Thoracic aorta (tissue), 2 donors: ENCODE measurements at places on chromosomes 4 and X. TPM values are rescaled to one million over a fixed set of nuclear protein-coding genes. Genes with fewer than 3 reads are reported as not detected.

Gene GPC3
- 2.6 TPM for total RNA-seq

Gene GPRASP3
- 7.0 TPM for total RNA-seq

GRCh38 chr4:42142591-42142990 is 9.9 kb downstream of the BEND4 start:
- DNase-seq: no peak

GRCh38 chrX:86215260-86215659 is 67.0 kb downstream of the DACH2 start:
- no peak for DNase-seq

DNA sequence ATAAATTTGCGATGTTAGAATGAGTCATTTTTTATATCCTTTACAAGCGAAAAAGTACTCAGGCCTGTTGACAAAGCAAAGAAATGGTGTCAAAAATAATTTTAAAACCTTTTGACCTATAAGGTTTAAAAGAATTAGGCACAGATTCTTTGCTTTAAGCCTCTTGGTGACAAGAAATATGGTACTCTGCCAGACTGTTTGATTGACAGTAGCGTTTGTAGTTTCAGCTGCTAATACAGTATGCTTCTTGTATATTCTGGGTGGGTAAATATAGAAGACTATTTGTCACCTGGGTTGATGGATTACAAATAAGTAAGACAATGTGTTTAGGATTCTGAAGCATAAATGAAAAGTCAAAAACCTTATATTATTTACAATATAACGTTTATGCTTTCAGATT is 193.1 kb upstream of the PITX2 start:
- no peak for DNase-seq

GRCh38 chr4:173547889-173548288 is 17.9 kb upstream of the HAND2 start:
- DNase-seq: no peak

DNA sequence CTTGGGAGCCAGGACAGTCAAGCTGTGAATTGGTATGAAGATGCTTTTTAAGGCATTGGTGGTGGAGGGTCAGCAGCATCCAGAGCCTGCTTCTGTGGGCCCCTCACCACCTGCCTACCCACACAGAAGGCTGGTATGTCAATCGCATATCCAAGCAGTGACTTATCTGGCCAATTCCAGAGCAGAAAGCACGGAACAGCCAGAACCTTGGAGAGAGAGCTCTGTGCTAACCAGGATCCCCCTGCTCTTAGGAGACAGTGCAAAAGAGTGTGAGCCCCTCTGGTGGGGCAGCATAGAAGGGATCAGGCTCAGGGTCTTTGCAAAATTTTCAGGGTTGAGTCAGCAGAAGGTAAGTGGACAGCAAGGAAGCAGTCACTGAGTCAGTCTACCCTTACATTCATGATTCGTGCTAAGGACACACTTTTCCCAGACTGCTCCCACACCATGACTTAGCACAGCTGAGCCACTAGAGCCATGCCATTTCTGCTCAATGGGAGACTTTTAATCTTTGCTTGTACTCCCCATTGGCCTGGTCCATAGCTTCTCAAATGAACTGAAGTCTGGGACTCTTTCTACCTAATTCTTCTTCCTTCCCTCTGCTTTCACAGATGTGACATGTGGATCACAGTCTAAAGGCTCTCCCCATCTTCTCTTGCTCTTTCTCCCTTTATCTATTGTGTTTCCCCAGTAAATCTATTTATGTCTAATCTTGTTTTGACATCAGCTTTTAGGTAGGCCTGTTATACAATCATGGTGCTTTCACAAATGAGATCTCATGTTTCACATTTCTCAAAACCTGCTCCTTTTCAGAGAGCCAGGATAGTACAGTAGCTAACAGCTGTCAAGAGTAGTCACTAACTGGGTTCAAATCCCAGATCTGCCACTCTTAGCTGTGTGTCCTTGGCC is 20.0 kb downstream of the MORF4L2 start:
- DNase-seq: no peak

GRCh38 chrX:133249266-133250058 is 31.3 kb upstream of the TFDP3 start:
- DNase-seq: no peak

Gene TMEM144
- total RNA-seq: 22.6 TPM

- DNase-seq: no peak
Measured at GRCh38 chrX:67777148-67777547, 233.3 kb downstream of the AR start.

- no peak for DNase-seq
Measured at GRCh38 chr4:168696826-168697225, 200.0 kb downstream of the PALLD start.

- no peak for DNase-seq
Measured at GRCh38 chrX:147476008-147476407, 435.7 kb upstream of the FMR1 start.

GRCh38 chrX:74578137-74578536 is 36.3 kb downstream of the RLIM start:
- DNase-seq: no peak

Gene SPARCL1
- total RNA-seq: 1,225 TPM

Gene CT55
- not detected for total RNA-seq

Gene CSAG1
- not detected for total RNA-seq

DNA sequence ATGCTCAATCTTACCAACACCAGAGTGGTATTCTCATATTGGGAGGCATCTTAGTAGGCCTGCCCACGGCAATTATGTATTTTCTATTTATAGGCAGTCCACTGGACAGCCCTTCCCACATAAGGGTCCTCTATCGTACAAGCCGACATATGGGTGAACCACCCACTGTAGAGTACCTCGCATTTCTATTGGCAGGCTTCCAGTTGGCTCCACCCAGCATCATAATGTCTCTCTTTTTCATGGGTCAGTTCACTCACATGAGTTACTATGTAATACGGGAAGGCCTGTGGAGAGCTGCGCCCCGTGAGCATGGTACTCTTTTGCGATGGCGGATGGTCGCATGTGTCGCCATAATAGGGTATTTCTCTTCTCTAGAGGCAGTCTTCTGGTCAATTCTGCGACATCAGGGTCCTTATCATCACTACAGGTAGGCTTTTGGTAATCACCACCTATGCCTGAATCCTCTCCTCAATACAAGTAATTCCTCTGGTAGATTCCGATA is 29.4 kb upstream of the FOXR2 start:
- no peak for DNase-seq

GRCh38 chr4:14532436-14532835 is 469.8 kb upstream of the CPEB2 start:
- no peak for DNase-seq

Gene SSX2B
- total RNA-seq: not detected

GRCh38 chrX:65686236-65686635 is 18.8 kb downstream of the MSN start:
- DNase-seq: no peak

- DNase-seq: no peak
Measured at GRCh38 chr4:88070031-88070430, 62.6 kb downstream of the PKD2 start.

Gene PDGFRA
- 133 TPM for total RNA-seq

Gene ZCCHC18
- 0.49 TPM for total RNA-seq

DNA sequence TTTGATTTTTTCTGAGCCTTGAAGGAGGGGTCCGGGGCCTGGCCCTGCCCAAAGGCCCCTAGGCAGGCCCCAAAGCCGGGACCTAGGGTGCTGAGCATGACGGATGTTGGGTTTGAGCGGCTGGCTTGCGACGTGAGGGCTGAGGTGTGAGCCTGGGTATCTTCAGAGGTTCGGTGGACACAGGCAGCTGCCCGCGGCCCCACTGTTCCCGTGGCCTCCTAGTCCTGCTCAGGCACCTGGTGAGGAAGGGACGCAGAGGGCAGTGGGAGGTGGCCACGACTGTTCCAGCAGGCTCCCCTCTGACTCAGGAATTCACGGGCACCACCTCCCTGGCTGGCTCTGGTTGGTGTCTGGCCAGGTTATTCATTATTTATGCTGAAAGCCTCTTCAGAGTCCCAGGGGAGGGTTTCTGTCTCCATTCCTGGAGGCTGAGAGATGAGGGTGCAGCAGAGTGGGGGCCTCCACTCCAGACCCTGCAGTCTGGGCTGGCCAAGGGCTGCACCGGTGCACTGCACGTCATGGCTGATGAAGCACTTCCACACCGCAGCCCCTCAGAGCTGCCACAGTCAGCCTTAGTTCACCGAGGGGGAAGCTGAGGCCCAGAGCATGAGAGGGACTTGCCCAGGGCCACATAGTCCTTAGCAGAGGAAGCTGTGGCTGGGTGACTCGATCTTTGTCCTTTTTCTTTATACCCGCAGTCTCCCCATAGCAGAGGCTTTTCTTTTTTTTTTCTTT is 2.2 kb downstream of the MSANTD1 start:
- no peak for DNase-seq

Gene BOD1L1
- total RNA-seq: 53.1 TPM

DNA sequence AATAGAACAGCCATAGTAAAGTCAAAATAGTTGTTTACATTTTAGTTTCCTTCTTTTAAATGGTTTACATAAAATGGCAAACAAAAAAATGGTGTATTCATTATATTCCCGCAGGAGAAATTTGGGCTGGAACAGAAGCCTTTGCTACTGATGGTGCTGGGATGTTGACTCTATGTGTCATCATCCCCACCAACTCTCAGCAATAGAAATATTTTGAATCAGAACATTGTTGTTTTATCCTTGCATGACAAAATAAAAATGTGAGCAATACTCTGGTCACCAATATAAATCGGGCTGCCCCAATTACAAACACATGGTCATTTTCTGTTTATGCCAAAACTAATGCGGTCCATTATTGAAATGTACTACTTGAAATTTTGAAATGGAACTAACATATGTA is 1131.6 kb upstream of the PCDH7 start:
- no peak for DNase-seq

- DNase-seq: no peak
Measured at GRCh38 chrX:18426004-18426320, 554 bp downstream of the CDKL5 start.

Gene CXCL6
- total RNA-seq: not detected

- no peak for DNase-seq
Measured at GRCh38 chr4:181443021-181443420, 800.2 kb upstream of the TENM3 start.

DNA sequence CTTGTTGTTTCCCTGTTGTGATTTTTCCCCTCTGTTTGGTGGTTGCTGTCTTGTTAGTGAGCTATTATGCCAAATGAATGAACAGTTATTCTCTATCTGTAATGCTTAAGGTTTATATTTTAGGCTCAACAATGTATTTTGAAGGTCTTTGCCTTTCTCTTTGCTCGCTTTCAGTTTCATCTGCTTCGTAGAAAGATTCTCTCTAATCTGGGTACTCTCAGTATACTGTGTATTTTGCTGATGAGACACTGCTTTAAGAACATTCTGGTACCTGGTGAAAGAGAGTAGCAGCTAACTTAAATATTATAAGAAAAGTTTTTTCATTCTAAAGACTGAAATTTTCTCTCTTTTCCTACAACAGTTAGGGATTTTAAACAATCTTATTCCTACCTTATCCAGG is 1274.7 kb upstream of the PABPC4L start:
- no peak for DNase-seq

GRCh38 chr4:13783800-13784411 is 156.4 kb upstream of the BOD1L1 start:
- DNase-seq: no peak

DNA sequence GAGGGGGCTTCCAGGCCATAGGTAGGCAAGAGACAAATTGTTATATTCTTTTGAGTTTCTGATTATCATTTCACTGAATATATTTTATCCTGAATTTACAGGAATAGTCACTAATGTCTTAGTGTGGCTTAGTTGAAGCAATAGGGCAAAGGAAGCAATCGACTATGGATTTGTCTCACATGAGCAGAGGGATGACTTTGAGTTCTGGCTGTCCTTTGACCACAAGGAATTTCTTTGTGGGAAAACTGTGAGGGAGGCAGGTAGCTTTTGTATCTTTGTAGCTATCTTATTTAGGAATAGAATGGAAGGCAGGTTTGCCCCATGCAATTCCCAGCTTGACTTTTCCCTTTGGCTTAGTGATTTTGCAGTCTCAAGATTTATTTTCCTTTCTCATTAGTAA is 207.3 kb upstream of the ANXA10 start:
- DNase-seq: no peak

DNA sequence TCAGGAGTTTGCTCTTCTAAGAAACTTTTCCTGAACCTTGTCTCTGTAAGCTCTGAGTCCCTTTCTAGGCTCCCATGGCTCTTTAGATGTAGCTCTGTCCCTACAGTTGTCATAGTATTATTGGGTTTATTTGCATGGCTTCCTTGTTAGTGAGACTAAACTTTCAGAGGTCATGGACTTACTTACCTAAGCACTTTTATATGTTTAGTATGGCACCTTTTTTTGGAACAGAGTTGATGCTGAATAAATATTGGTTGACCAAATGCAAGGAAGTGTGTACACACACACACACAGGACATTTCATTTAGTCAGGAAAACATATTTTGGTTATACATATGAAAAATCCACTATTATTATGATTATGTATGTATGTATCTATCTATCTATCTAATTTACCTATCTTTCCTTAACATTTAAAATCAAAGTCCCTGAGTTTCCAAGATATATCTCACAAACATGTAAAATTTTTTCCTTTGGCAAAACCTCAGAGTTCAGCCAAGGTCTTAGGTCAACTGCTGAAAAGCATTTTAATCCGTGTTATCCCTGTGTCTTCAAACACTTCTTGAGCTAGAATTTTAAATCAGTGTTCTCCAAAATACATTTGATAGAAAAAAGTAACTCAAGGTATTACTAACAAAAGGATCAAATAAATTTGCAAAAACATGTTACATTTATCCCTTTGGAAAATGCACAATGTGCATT is 47.1 kb upstream of the GBA3 start:
- DNase-seq: no peak

GRCh38 chrX:43702079-43702524 is 46.0 kb downstream of the MAOA start:
- no peak for DNase-seq

- no peak for DNase-seq
Measured at GRCh38 chr4:139767168-139767567, 101.5 kb downstream of the MGST2 start.

DNA sequence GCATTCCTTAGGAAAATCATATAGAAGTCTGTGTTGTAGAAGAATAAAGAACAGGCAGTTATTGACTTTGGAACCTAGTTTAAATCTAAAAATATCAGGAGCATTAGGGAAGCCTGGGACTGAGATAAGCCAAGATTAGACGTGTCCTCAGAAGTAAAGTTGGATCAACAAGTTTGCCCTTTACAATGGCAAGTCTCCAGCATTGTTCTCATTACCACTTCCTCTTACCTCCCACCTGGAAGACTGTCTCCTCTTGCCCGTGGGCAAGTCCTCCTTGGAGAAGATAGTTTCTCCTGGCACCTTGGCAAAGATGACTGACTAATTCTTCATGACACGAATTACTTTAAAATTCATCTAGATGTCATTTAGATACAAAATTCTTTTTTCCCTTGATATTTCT is 37.8 kb downstream of the CNKSR2 start:
- no peak for DNase-seq
